ENCODE measurements at places on chromosomes 2 and 18. TPM values are rescaled to one million over a fixed set of nuclear protein-coding genes. Genes with fewer than 3 reads are reported as not detected.

CYS1 gene
- total RNA-seq = 3.3 TPM

MOCOS gene
- total RNA-seq = 0.33 TPM

ALLC gene
- not detected for total RNA-seq

ALPP gene
- not detected for total RNA-seq

- no peak for DNase-seq
Measured at GRCh38 chr18:67215686-67216085, 300.8 kb downstream of the DSEL start.

- no peak for DNase-seq
Measured at GRCh38 chr18:30676053-30676480, 366.5 kb downstream of the DSC3 start.

DNA sequence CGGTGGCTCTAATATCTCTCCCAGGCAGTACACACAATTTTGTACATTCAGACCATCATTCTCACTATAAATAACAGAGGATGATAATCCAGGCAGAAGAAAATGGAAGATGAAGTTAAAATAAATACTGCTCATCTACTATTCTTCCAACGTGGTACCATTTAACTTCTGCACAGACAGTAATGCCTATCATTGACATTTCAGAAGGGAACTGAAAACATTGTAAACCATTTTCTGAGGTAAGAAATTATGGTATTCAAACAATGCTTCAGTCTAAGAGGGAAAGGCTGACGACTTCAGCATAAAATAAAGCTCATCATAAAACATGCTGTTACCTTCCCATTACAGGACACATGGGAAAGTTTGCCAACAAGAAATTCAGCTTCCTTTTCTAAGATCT is 814.4 kb downstream of the NR4A2 start:
- no peak for DNase-seq

- peak; percentile 48 for DNase-seq
Measured at GRCh38 chr18:35949903-35950627, 22.4 kb upstream of the RMP24 start.
